Fibroblast of villous mesenchyme (primary cell): ENCODE measurements at places on chromosomes 5 and 9.

- DNase-seq, result no peak
Measured at GRCh38 chr5:133675376-133676154, 63.2 kb upstream of the FSTL4 start.

DNA sequence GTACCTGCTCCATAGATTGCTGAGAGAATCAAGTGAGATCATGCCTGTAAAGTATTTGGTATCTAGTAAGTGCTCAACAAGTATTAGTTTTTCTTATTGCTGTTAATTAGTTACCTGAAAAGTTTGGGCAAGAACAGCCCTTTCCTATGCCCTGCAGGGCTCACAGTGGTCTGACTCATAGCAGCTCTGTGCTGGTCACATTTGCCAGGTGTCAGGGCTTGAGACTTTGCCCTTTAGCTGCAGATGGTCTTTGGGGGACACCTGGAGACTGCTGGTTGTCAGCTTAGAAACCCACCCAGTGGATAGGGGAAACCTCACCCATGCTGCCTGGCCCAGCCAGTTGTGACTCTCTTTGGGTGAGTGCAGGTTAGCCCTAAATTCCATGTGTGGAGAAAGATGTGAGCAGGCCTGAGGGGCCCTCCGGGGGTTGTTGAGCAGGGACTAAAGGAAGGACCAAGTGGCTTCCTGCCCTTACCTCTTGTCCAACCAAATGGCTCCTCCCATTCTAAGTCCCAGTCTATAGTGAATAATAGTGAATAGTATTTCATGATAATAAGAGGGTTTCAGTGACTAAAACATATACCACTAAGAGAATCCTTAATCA is 9.0 kb downstream of the COL27A1 start:
- no peak for DNase-seq

DNA sequence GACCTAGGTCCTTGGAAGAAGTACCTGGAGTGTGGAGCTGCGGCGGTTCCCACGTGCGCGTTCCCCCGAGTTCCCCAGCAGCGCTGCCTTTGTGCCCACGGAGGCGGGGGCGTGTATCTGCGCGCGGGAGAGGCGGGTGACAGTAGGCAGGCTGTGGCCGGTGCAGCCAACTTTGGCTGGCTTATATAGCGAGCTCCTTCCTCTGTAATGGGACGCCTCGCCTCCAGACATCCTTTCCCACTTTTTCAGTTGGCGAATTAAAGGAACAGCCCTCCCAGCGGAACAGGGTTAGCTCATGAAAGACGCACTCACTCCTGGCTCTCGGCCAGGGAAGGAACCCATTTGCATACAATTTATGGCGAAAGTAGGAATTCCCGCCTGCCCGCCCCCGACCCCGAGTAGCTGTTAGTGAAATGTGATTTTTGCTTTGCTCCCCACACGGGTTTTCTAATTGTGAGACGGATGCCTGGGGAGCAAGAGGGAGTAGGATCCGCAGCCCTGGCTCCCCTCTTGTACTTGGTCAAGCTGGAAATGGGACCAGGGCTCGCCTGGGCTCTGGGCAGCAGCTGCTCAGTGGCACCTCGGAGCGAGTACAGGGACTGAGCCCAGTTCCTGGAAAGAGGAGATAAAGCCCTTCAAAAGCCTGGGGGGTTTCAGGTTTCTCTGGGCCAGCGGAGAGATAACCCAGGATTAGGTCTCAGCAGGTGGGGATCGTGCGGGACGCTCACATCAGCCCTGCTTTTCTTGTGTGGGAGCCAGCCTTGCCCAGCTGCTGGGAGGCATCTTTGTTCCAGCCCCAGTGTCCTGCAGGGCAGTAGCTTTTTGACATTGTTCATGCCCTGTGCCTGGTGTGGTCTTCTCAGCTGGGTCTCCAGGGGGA is at the start of gene TNC:
Gene TNC (minus strand): TSS at position 159 of the 880 bp plus-strand sequence. CDS start 27,139 bp downstream, outside the sequence.
- DNase-seq, result peak; percentile 70

GRCh38 chr9:114538241-114538640 is 33.0 kb upstream of the WHRN start:
- DNase-seq, result no peak

- DNase-seq, result no peak
Measured at GRCh38 chr5:179169836-179170235, 109.7 kb downstream of the ZNF354C start.

- DNase-seq, result peak; percentile 11
Measured at GRCh38 chr9:27589462-27589861, 16.2 kb upstream of the C9orf72 start.

DNA sequence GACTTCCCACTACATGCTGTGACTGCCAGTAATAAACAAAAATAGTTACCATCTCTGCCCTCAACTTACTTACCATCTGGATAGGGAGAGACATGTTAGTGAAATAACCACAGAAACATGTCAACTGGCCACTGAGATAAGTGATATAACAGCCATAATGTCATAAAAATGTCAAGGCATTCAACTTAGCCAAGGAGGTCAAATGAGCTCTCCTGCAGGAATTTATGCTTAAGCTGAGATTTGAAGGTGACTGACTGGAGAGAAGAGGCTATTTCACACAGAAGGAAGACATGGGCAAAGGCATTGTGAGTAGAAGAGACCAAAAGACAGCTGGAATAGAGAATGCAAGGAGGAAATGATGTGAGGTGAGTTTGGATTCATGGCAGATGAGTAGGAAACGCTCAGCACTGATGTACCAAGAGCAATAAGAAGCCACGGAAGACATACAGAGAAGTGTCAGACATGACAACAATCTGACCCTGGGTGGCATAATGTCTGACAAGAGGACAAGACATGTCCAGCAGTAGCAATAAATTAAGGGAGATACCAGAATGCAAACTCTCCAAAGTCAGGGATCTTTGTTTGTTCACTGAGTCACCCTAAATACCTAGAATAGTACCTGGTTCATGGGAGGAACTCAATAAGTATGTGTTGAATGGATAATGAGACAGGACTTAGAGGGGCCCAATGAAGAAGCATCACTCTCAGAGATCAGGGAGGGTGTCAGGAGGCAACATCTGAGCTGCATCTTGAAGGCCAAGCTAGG is 318.8 kb downstream of the ACTL7B start:
- DNase-seq, result peak; percentile 55

- no peak for DNase-seq
Measured at GRCh38 chr5:149235841-149236240, 35.8 kb upstream of the AFAP1L1 start.

DNA sequence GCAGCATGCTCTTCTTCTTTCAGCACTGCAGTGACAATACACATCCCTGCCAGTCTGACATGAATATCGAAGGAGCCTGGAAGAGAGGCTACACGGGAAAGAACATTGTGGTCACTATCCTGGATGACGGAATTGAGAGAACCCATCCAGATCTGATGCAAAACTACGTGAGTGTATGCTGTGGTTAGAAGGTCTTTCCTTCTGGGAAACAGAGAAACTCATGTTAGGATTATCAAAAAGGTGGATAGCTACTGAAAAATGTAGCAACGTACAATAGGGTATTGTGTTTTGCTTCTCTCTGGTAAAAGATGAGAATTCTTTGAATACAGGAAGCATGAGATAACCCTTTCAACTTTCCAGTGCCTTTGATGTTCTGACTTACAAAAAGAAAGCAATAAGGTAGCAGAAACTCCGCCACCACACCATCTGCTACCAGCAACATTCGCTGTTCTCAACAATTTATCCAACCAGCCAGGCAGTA is 133.3 kb downstream of the PCSK5 start:
- no peak for DNase-seq

- DNase-seq, result no peak
Measured at GRCh38 chr9:93960971-93961841, 6.1 kb upstream of the BARX1 start.

- no peak for DNase-seq
Measured at GRCh38 chr9:12798066-12798770, 23.4 kb downstream of the LURAP1L start.

- DNase-seq, result peak; percentile 74
Measured at GRCh38 chr5:179342577-179342976, 2.7 kb downstream of the ADAMTS2 start.

GRCh38 chr9:2157277-2158110 is 142.3 kb downstream of the SMARCA2 start:
- DNase-seq, result peak; percentile 76

- DNase-seq, result no peak
Measured at GRCh38 chr5:118466418-118466817, 521.9 kb downstream of the DTWD2 start.

DNA sequence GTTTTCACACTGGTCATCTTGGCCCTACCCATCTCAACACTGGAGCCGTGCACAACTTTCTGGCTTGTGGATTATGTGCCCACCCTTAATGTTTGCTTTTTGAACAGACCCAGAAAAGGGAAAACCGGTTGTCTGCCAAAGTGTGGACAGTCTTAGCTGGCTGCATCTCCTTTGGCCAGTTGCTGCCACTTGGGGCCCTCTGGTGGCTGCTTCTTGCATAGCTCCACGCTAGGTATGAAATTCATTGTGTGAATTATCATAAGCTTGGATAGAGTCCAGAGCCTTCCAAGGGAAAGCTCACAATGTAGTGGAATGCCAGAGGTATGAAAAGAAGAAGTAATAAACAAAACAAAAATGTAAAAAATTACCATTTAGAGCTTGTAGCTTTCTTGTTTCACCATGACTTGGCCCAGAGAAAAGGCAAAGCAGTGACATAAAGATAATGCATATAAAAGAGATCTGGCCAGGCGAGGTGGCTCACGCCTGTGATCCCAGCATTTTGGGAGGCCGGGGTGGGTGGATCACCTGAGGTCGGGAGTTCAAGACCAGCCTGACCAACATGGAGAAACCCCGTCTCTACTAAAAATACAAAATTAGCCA is 12.5 kb upstream of the SLC36A3 start:
- DNase-seq, result peak; percentile 64

- DNase-seq, result no peak
Measured at GRCh38 chr5:1719860-1720259, 79.8 kb downstream of the MRPL36 start.

GRCh38 chr5:179772351-179772750 is 21.4 kb upstream of the LTC4S start:
- DNase-seq, result no peak

DNA sequence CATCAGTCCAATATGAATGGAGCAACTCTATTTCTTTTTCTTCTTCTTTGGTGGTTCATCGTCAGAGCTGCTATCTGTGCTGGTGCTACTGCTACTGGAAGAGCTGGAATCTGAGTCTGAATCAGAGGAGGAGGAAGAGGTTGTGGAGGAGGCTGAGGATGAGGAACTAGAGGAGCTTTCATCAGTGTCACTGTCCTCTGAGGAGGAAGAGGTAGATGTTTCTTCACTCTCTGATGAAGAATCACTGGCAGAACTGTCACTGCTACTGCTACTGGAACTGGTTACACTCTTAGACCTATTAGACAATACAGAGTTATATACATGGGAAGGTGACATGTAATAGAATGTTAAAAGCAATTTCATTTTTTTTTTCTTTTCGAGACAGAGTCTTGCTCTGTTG is 27.8 kb downstream of the ZCCHC10 start:
- no peak for DNase-seq

DNA sequence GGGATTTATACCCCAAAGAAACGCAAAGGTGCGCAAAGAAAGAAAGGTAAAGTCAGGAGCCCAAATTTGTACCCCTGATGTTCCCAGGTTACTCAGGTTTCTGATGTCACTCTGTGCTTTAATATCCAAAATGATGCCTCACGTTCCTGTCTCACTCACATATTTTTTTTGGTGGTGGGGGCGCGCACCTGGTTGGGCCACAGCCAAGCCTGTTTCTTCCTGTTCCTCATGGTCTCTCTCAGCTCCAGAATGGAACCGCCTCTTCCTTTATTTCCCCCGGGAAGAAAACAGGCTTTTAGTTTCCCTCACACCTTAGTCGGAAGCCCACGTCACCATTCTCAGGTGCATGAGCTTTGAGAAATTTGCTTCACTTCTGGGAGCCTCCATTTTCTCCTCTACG is 118.3 kb upstream of the BOD1 start:
- no peak for DNase-seq

DNA sequence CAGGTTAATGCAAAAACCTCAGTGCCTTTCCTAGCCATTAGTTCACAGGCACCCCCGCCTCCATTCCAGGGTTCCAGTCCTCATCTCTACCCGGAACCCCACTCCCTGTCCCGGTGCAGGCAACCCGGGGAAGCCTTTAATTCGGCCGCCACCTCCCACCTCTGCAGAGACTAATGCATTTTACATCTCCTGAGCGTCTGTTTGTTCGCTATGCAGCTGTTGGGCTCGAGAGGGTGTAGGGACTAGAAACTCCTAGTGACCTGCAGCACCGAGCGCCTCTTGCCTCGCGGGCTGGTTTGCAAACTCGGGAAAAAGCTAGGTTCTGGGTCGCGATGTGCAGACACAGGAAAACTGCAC is 3.6 kb downstream of the GDNF start:
- DNase-seq, result no peak

- DNase-seq, result no peak
Measured at GRCh38 chr9:133758228-133758627, 20.1 kb upstream of the SARDH start.

GRCh38 chr9:124765439-124765835 is 5.7 kb downstream of the NR6A1 start:
- DNase-seq, result no peak

- no peak for DNase-seq
Measured at GRCh38 chr5:145548097-145548496, 287.0 kb downstream of the PRELID2 start.
